ENCODE measurements at places on chromosomes 5 and 9.

DNA sequence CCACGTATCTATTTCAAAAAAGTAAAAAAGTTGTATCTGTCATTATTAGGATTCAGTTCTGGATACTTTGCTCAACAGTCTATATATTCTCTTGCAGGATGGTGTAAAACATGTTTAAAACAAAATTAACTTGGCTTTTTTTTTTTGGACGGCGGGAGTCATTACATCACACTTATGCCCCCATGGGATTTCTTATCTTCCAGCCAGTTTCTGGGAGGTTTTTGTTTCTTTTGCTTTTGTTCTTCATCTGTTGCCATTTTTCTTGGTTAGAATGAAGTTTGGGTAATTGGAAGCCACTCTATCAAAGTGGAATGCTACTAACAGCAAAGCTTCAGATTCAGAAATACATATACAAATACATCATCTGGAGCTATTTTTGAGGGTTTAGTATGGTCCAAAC is 1.8 kb upstream of the STARD4 start:
- DNase-seq = no peak

- DNase-seq = no peak
Measured at GRCh38 chr5:96483878-96484277, 50.8 kb upstream of the PCSK1 start.

DNA sequence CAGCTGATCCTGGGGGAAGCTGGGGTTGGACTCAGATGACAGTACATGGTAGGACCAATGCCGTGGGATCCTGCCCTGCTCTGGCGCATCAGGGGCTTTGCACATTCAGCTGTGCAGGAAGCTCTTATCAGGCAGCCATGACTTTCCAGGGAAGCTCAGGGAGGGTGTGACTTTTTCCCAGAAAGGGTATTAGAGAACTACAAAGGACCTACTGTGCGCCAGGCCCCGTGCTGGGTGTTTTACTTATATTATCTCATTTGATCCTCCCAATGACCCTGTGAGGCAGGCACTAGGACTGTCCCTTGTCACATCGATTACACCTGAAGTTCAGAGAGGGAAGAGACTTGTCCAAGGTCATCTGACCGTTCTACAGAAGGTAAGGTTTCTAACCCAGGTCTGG is 23.7 kb upstream of the AKNA start:
- DNase-seq = no peak

GRCh38 chr5:59126016-59126707 is 543.3 kb downstream of the RAB3C start:
- no peak for DNase-seq

- DNase-seq = no peak
Measured at GRCh38 chr9:124368692-124369091, 46.5 kb downstream of the PSMB7 start.

- DNase-seq = no peak
Measured at GRCh38 chr9:1083325-1083913, 33.3 kb downstream of the DMRT2 start.

- DNase-seq = no peak
Measured at GRCh38 chr9:18941060-18941740, 91.8 kb downstream of the SAXO1 start.

GRCh38 chr5:95862671-95863382 is 40.3 kb upstream of the GLRX start:
- no peak for DNase-seq

DNA sequence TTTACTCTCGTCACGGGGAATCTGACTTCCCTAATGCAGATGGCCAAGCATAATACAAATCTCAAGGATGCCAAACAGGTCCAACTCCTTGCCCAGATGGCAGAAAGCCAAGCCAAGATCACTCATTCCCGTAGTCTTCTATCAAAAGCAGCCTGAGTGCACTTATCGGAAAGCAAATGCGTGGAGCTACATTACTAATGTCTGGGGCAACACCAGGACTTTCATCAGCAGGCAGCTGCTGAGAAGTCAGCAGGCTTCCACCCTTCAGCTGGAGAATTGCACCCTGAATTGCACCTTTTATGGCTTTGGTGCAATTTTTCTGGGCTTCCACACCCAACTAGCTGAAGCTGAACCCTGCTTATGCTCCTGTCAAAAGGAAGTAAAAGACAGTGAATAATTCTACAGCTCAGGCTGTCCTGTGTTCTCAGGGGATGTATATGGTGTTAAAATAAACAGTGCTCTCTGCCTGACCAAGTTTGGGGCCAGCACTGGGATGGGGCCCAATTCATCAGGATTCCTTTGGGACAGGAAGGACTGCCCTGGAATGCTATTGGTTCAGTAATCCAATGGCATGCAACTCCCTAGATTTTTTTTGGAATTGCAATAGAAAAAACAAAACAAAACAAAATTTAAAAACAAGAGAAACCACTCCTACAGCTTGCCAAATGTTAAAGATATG is 92.6 kb downstream of the DPYSL3 start:
- no peak for DNase-seq

DNA sequence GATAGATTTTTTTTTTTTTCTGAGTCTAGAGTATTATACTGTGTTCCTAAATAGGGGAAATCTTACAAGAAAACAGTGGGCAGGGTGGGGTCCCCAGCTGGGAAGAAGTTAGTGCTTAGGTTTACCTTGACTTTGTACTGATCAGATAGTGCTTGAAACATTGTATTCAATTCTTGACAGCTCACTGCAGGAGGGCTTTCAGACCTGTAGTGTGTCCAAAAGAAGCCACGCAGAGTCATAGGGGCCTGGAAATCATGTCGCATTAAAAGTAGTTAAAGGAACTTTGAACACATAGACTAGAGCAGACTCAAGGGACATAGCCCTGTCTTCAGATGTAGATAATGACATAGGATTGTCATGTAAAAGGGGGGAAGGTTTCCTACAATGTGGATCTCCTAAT is 215.4 kb upstream of the NR4A3 start:
- no peak for DNase-seq

GRCh38 chr5:10275460-10275859 is 25.4 kb downstream of the CCT5 start:
- no peak for DNase-seq

DNA sequence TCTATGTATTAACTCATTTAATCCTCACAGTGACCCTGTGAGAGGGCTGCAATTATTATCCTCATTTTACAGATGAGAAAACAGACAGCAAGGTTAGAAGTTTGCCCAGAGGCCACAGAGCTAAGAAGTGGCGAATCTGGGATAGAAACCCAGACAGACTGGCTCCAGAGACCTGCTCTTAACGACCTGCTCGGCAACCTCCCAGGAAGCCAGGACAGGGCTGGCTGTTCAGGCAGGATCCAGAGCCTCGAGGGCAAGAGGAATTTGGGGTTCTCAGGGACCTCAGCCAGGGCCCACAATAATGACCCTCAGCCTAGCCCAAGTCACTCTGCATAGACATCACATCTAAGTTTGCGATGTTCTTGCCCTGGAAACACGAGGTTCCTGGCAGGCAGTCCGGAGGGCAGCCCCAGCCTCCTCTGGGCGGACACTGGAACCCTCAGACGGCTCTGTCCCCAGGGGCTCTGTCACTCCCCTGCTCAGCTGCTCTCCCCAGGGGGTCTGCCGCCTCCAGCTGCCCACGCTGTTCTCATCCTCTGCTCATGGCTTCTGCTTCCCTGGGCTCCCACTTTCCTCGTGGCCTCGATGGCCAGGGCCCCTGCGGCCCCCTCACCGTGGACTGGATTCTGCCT is 138.5 kb upstream of the ERCC6L2 start:
- no peak for DNase-seq

- no peak for DNase-seq
Measured at GRCh38 chr5:475704-476101, 32.7 kb downstream of the EXOC3 start.

DNA sequence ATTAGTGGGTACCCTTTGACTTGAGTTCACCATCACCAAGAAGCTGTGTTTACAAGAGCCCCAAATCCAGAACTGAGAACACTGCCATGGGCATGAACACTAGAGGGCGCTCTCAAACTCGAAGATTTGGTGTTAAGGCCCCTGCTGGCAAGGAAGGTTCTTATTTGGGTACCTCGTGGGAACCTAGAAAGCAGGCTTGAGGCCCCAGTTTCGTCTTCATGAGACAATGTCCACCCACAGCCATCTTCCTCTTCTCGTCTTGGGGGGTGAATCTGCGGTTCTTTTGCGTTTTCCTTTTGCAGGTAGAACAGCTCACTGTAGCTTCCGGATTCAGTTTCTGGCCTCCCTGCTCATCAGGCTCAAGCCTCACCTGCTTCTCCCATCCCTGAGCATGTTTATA is 184.0 kb downstream of the SEMA5A start:
- DNase-seq = peak; percentile 69

- DNase-seq = no peak
Measured at GRCh38 chr5:134504629-134505300, 20.7 kb upstream of the JADE2 start.

DNA sequence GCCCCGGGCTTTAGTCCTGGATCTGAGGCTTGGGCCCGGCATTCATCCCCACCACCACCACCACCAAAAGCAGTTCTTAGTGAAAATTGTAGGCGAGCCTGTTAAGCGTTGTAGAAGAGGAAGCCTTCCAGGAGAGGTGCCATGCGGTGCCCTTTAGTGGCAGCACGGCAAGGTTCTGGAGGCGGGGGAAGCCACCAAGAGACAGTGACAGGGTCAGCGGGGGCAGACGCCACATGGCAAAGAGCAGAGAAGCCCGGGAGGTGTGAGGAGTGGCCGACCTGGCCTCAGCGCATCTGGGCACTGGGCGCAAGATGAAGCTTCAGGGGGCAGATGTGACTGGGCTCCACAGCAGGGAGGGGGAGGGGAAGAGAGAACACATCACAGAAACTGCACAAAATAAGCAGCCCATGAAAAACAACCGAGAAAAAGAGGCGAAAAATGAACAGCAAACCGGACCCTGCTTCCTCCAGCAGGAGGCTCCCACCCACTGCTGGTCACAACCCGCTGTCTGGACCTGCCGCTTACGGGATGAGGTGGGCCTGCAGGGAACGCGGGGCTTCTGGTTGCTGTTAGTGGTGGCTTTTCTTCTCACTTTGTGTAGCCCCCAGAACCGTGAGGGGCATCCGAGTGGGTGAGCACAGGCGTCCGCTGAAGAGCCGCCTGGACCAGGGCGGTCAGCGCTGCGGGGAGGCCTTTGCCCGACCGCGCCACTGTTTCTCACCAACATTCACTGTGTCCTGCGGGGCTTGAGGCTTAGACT is 4.3 kb downstream of the LRRC14B start:
- DNase-seq = no peak

DNA sequence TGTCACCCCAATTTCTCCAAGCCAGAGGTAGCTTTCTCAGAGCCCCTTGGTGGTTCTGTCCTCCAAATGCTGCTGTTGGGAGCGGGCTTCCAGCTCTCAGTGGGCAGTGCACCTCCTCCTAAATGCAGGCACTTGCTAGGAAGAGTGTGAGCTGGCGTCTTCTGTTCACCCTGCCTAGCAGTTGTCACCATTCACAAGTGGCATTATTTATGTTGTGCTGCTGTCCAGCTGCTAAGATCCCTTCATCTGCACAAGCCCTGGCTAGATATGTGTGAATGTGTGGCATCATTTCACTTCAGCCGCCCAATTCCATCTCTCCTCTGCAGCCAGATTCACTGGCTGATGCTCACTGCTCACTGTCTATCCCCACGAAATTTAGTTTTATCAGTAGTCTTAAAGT is 43.7 kb downstream of the SLC36A1 start:
- DNase-seq = no peak

- DNase-seq = no peak
Measured at GRCh38 chr5:500491-500890, 23.8 kb downstream of the SLC9A3 start.

- no peak for DNase-seq
Measured at GRCh38 chr9:36911601-36912412, 122.3 kb downstream of the PAX5 start.

DNA sequence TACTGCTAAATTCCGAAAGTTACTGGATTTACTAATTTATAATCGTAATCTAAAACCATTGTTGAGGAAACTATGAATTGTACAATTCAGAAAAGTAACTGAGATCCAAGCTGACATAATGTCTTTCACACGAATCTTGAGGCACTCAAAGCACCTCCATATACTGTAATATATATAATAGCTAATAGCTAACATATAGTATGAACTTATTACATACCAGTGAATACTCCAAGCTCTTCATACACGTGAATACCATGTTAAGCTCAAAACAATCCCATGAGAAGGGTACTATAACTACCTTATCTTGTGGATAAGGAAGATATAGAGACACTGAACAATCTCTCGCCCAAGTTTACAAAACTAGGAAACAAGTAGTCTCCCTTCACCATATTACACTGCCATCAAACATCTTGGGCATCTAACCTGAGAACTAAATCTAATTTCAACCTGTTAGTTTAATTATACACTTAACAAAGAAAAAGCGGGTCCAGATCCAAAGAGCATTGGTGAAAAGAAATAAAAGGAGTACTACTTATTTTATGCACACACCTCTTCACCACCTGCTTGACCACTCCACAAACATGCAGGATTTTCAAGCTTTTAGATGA is 1.0 kb downstream of the NUDCD2 start:
- DNase-seq = no peak

- no peak for DNase-seq
Measured at GRCh38 chr5:158746979-158747378, 352.7 kb downstream of the EBF1 start.

DNA sequence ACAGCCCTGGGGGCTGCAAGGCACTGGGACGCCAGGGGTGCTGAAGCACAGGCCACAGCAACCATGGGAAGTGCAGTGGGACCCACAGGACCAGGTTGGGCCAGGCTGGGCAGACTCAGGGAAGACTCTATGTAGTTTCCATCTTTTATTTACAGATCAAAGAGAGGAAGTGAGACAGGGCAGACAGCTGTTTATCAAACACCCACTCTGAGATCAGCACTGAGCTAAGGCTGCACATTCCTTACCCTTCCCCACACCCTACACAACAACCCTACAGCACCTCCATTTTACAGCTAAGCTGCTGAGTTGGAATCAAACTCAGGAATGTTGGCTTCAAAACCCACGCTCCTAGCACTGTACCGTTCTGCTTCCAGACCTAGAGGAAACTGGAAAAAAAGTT is 19.8 kb downstream of the BARHL1 start:
- DNase-seq = no peak

- DNase-seq = no peak
Measured at GRCh38 chr5:10745133-10745532, 15.9 kb downstream of the DAP start.

- no peak for DNase-seq
Measured at GRCh38 chr9:16595227-16595626, 275.2 kb downstream of the BNC2 start.

DNA sequence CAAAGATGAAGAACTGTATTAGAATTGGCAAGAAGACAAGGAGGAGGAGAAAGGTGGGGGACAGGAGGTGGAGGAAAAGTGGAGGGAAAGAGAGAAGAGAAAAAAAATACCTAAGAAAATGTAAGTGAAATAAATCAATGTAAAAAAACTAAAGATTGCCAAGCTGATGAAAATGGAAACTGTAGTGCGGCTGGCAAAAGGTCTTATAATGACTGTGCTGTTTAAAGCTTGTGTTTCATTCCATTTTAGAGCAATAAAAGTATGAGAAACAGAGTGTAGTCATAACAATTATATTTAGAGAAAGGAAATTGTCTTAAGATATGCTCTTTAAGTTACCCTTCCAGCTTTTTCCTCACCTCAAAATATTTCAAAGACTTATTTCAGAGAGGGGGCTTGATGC is 670.5 kb upstream of the SEMA6A start:
- DNase-seq = no peak

Data from HS-27A (cell line).